ENCODE measurements at places on chromosomes 6 and 20.

- no peak for DNase-seq
These were observed 906 bp upstream of the COL12A1 start for GRCh38 chr6:75206576-75207342.

GRCh38 chr20:5808901-5809300 lies 58.7 kb downstream of the SHLD1 start:
- DNase-seq, result no peak

- no peak for DNase-seq
These were observed 19.5 kb upstream of the TCP11 start for GRCh38 chr6:35160642-35161041.

DNA sequence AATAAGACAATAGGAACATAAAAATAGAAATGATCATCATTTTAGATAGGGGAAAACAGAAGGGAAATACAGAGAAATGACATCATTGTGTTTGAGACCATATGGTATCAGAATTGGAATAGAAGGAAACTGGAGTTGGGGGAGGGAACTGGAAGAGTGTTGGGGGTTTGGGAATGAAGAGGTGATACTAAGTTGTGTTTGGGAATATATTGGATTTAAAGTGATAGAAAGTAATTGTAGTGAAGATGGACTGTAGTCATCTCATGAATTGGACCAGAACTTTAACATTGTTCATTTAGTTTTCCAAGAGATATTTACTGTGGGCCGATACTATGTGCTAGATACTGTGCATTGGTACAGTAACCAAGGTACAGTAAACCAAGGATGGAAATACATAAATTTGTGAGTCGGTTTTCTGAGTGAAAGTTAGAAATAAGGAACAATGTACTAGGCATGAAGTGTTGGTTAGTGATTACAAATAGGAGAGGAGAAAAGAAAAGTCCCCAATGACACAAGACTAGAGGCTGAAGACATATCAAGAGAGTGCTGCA lies 32.3 kb downstream of the KCNQ5 start:
- no peak for DNase-seq

GRCh38 chr6:106107043-106107613 lies 21.0 kb downstream of the PRDM1 start:
- DNase-seq, result no peak

DNA sequence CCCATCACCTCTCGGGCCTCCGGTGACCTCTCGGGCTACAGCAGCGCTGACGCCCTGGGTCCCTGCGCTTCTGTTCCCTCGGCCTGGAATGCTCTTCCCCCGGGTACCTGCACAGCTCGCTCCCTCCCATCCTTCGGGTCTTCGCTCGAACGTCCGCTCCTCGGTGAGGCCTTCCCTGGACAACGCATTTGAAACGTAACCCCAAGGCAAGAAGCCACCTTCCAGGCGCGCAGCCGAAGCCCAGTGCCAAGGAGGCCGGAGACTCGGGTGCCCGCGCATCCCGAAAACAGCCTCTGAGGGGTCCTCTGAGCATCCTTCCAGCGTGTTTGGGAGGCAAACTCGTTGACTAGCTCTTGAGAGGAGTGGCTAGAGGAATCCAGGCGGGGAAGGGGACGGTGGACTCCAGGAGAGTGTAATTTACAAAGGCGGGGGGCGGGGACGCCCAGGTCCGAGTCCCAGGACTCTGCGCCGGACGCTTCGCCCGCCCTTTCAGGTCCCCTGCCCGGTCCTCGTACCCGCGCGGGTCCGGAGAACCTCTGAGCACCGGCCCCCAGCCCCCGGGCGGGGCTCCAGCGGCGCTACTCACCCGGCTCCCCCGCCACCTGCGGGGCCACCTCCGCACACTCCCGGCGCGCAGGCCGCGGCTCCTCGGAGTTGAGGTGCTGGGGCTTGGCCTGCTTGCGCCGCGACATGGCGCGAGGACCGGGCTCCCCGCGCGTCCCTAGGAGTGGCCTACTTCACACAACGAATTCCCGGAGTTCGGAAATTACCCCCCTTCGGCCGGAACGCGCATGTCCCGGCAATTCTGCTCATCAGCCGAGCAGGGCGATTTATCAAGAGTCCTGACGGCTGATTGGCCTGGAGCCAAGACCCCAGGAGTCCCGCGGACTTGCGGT lies 86.8 kb downstream of the ZFP64 start:
- peak; percentile 2 for DNase-seq

DNA sequence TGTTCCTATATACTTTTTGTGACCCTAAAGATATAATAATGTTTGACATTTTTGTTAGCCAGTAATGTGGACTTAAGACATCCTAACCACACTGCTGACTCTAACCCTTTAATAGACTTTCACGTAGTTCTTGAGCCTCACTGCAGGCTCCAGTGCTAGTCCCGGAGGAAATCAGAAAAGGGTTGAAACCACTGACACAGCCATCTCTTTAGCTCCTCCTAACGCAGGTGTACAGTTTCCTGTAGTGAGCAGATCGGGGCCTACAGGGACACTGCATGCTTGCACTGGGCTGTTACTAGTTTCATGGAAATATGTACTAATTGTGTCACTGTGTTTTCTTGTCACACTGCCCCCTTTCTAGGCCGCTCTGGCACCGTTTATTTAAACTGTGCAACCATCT lies 512 bp upstream of the HDGFL1 start:
- no peak for DNase-seq

DNA sequence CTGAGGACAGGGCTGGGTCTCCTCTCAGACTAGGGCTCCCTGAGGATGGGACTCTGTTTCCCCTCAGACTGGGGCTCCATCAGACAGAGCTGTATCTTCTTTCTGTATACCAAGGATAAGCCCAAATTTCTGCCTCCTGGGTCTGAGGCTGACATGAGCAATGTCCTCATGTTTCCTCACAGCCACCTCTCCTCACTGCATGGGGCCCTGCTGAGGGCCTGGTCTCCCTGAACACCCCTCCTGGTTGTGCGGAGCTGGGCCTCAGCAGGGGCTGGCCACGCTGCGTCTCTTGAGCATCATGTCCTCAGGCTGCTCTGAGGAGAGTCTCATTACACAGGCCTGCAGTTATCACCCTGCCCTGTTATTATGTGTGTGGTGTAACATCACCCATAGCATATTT lies 144.6 kb downstream of the LRFN2 start:
- DNase-seq, result no peak

- DNase-seq, result no peak
These were observed 278 bp downstream of the UST start for GRCh38 chr6:148747145-148747470.

- no peak for DNase-seq
These were observed 184.3 kb downstream of the TFAP2A start for GRCh38 chr6:10230531-10230930.

GRCh38 chr6:42960243-42961019 lies at the start of gene GNMT:
TSS of gene GNMT (plus strand) at chr6:42960754. CDS start at chr6:42960768, 14 bp downstream.
- DNase-seq, result peak; percentile 18

DNA sequence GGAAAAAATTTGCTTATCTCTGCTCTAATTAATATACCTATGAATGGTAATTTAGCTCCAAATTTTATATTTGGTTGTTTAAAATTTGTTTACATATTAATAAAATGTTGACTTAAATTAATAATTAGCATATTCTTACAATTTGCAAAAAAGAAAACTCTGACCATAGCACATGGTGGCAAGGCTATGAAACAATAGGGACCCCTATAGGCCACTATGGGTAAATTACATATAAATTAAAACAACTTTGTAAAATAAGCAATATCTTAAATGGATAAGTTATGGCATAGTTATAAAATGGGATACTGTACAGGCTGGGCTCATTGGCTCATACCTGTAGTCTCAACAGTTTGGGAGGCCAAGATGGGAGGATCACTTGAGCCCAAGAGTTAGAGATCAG lies 76.0 kb downstream of the MKKS start:
- DNase-seq, result no peak

DNA sequence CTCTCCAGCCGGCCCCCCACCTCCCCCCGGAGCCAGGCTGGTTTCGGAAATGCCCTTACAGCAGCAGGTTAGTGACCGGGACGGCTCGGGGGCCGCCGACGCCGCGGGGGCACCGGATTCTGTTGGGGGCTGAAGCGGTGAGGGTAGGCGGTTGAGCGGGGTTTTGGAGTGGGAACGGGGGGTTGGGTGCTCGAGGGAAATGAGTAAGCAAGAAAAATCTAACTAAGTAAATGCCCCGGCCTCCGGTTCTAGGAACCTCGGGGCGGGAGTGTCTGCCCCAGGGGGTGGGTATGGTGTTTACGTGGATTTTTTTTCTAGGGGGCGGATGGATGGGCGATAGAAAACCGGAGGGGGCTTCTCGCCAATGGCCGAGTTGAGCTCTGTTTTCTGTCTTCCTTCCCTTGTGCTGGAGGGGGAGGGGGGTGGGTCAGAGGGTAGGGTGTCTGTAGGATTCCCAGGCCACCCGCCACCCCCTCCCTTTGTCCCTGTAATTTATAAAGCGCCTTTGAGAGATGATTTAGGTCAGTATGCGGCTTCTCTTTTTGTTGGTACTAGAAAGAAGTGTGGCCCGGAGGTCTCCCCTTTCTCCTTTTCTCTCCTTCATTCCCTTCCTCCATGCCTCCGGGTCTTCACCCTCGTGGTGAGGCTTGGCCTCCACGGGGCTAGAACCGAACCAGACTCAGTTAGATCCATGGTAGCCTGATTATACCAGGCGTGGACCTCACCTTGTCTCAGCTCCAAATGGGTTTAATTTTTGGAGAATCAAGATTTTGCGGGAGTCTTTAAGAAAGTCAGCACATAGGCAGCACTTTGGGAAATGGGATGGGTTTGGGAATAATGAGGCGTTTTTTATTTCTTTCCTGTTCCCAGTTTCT lies 2.3 kb downstream of the E2F3 start:
- peak; percentile 67 for DNase-seq

DNA sequence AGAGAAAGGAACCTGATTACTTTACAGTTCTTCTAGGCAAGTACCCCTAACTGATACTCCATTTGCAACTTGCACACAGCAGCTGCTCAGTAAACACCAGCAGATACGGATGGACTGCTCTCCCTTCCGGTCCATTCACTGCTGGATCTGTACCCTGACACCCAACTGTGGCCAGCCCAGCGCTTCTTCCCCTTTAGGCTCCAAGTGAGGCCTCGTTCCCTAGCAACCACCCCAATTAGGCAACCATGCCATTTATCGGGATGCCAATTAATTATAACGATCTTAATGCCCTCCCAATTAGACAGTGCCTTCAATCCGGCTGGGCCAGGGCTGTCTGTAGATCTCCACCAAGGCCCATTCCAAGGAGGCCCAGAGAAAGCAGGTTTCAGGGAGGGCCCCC lies 3.2 kb downstream of the SULF2 start:
- no peak for DNase-seq

GRCh38 chr6:33443619-33444504 lies 10.5 kb upstream of the ZBTB9 start:
- no peak for DNase-seq

DNA sequence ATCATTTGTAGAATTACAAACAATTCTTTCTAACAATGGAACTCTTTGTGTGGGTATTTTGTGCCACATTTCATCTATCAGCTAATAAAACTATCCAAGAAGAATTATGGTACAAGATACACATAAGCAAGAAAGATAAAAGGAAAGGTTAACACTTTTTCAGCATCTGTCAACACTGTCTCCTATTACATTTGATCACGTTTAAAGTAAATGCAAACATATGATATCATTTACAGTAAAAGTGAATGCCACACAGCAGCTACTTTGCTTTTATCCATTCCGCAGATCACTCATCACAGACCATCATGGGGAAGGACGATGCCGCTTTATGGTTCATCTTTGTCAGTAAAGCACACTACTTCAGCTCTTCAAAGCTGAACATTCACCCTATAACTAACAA lies 456.4 kb upstream of the MANEA start:
- no peak for DNase-seq

DNA sequence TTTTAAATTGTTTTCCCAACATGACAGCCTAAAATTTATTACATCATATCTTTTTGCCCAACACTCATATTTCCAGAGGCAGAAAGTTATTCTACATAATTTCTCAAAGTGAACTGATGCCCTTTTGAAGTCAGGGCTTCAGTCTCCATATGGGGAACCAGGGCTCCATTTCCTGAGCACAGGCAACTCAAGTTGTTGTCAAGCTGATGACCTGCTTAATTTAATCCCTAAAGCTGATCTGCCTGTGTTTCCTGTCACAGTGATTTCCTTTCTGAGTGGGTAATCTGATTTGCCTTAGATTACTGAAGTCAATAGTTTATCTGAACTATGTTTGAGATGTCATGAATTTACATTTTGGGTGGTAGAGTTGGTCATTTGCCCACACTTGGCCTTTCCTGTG lies 932.1 kb upstream of the MANEA start:
- no peak for DNase-seq

Measured in activated T-cell treated with anti-CD3 and anti-CD28 coated beads for 48 hours (primary cell).